ENCODE measurements at places on chromosomes 6 and 20.

- no peak for DNase-seq
These were observed 16.8 kb downstream of the GNAS-AS1 start for GRCh38 chr20:58833921-58834320.

DNA sequence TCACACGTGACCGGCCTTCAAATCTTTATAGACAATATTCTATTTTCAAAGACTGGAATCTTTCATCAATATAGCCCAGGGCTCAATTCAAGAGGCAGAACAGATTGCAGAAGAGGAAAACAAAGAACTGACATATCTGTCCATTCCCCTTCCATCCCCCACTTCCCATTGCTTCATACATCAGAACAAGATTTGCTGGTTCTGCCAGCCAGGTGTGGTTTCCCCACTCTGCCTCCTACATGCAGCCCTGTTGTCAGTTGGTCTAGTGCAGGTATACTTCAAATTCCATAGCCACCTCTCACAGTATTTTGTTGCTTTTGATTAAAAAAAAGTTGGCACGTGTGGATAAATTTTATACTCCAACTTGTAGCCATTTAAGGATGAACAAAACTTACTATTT is 174.9 kb downstream of the CD109 start:
- DNase-seq: no peak

DNA sequence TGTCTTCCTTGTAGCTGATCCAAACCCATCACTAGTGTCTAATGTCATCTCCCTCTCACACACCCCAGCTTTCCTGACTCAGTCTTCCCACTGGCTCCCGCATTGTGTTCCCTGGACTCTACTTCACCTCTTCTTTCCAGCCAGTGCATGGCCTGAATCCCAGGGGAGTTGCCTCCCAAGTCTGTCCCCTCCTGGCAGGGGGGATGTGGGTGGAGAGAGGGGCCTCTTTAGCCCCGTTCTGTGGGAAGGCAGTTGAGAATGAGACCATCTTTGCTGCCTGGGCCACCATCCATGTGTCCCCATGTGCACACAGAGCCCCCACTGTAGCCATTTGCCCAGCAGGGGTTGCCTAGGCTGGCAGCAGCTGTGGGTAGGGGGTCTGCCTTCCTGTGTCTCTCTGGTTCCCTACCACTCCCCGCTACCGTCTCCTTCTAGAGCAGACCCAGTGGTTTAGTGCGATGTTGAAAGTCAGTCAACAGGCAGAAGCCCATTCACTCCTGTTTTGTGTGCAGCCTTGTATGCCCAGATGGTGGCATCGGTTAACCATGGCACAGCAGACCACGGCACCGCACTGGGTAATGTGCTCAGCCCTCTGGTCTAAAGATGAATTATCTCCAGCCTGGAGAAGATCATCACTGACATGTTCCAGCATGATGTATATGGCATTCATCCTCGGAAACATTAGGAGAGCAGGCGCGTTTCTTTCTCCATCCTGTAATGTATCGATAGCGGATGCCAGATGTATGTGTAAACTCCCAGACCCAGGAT is 178.8 kb upstream of the SNX9 start:
- no peak for DNase-seq

- no peak for DNase-seq
These were observed 26.0 kb downstream of the KCNQ2 start for GRCh38 chr20:63446216-63447024.

DNA sequence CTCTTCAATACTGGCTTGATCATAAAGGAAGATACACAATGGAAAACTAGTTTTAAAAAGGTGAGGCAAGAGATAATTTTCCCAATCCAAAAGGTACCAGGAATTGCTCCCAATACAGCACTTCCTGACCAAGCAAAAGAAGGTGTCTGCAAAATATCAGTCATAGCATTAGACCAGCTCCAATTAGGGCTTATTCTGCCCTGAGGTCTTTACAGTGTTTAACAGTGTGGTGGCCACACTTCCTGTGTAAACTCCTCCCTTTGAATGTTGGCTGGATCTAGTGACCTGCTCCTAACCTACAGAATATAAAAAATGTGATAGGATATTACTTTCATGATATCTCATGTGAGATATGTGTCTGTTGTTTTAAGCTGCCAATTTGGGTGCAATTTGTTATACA is 57.1 kb upstream of the BTN3A2 start:
- DNase-seq: no peak

GRCh38 chr6:17527076-17527475 is 73.0 kb upstream of the FAM8A1 start:
- no peak for DNase-seq

- no peak for DNase-seq
These were observed 186.2 kb upstream of the SYNDIG1 start for GRCh38 chr20:24283186-24283585.

DNA sequence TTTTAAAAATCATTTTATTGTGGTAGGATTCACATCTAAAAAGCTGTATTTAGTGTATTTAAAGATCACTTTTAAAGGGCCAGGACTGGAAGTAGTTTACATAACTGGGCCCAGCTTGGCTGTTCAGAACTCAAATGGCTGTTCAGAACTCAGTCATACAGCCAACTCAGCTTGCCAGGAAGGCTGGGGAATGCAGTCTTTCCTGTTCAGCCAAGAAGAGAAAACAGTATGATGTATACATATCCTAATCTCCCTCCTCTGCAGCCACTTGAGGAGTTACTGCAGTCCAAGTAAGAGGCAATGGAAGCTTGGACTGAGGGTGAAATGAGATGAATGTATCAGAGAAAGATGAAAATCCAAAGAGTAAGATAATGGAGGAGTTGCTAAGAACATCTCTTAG is 24.6 kb downstream of the DSTN start:
- DNase-seq: no peak

- no peak for DNase-seq
These were observed 1016.4 kb downstream of the KIF16B start for GRCh38 chr20:15556869-15557268.

GRCh38 chr6:143060806-143061596 is at the start of gene AIG1:
AIG1 (plus strand) TSS chr6:143060889; CDS start chr6:143060926, 37 bp downstream.
- no peak for DNase-seq

- no peak for DNase-seq
These were observed 277.6 kb downstream of the CLIC5 start for GRCh38 chr6:45738057-45738455.

- no peak for DNase-seq
These were observed 1075.6 kb downstream of the HACE1 start for GRCh38 chr6:103784117-103784516.

DNA sequence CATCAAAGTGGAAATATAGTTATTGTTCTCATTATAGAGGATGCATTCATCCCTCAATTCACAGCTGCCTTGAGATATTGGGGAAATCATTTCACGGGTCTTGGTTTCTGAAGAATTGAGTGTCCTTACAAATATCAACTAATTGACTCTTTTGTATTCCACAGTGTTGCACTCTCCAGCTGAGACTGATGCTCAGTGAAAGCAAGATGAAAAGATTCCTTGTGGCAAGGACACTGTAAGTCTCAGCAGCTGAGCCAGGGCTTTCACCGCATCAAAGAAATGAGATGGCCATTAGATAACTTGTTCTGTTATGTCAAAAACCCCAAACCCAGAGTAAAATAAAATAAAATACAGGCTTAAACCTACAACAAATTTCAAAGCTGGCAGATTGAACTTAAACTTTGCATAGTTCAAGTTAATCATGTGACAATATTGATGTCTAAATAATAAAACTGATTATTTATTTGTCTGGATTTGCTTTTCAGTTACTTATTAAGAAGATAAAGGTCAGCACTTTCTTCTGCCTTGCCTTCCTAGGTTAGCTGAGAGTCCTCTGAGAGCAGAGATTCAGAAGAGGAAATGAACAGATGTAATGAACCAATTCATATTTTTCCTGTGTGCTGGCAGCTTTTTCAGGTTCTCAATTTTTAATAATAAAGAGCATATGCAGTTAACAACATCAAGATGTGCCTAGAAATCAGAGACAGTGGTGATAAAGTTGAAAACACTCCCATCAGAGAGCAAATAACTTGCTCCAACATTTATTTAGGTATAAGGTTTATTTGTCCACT is 82.4 kb upstream of the SMLR1 start:
- no peak for DNase-seq

- no peak for DNase-seq
These were observed 60.9 kb downstream of the GINS1 start for GRCh38 chr20:25468126-25469075.

DNA sequence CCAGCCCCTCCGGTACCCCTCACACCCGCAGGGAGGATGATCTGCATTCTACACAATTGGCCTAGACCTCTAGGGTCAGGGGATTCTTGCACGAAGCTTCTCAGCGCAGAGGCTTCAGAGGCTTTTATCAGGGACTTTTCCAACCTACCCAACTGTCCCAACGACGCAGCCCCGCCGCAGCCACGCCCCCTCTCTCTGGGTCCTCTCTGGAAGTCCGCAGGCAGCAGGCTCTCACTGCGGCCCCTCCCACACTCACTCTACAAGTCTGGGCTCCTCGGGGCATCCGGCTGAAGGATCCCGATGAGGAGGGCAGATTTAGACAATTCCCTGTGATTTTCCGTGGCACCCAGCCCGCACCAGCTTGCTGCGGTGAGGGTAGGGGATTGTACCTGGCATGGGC is 227.7 kb upstream of the RNF24 start:
- no peak for DNase-seq

GRCh38 chr6:16817594-16817993 is 56.3 kb upstream of the ATXN1 start:
- no peak for DNase-seq

GRCh38 chr6:147900247-147900830 is 391.8 kb downstream of the SAMD5 start:
- DNase-seq: no peak

DNA sequence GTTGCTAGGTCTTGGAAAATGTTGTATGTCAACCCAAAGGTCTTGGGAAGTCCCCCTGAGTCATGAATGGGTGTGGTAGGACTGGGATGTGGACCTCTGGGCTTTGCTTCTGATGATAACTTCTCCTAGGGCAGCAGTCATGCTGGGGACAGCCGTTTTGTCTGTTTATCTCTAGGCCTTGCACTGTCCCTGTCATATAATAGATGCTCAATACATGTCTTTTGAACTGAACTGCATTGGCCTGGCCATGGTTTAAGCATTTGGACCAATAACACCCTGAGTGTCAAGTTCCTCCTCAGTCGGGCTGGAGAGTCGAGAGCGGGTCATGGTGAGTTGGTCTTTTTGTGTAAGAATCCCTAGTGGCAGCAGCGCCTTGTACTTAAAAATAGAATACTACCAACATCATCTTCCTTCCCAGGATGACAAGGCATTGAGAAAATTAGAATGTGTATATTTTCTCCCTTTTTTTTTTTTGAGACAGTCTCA is 43.1 kb downstream of the E2F3 start:
- no peak for DNase-seq

DNA sequence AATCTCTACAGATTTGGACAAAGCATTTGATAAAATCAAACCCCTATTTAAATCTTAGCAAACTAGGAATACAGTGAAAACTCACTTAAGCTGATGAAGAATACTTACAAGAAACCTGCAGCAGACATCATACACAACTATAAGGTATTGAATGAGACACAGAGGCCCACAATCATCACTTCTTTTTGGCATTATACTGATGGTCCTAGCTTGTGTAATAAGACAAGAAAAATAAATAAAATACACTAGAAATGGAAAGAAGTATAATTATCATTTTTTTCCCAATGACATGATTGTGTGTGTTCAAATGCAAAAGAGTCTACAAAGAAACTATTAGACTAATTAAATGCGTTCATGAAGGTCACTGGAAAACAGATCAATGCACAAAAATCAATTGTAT is 8.8 kb upstream of the OR2B6 start:
- no peak for DNase-seq

GRCh38 chr6:122609881-122610689 is at the start of gene PKIB:
PKIB (plus strand) TSS chr6:122610405; CDS start chr6:122717795, 107,390 bp downstream.
- peak; percentile 45 for DNase-seq

- DNase-seq: no peak
These were observed 5.1 kb downstream of the RING1 start for GRCh38 chr6:33213166-33213988.

- DNase-seq: no peak
These were observed 558.6 kb downstream of the TBC1D32 start for GRCh38 chr6:120775698-120776097.

- peak; percentile 23 for DNase-seq
These were observed 593.4 kb upstream of the JAG1 start for GRCh38 chr20:11267131-11267761.

- no peak for DNase-seq
These were observed 70.6 kb upstream of the CCN2 start for GRCh38 chr6:132021552-132022375.

- DNase-seq: no peak
These were observed 271.5 kb downstream of the FOXA2 start for GRCh38 chr20:22312744-22313346.

DNA sequence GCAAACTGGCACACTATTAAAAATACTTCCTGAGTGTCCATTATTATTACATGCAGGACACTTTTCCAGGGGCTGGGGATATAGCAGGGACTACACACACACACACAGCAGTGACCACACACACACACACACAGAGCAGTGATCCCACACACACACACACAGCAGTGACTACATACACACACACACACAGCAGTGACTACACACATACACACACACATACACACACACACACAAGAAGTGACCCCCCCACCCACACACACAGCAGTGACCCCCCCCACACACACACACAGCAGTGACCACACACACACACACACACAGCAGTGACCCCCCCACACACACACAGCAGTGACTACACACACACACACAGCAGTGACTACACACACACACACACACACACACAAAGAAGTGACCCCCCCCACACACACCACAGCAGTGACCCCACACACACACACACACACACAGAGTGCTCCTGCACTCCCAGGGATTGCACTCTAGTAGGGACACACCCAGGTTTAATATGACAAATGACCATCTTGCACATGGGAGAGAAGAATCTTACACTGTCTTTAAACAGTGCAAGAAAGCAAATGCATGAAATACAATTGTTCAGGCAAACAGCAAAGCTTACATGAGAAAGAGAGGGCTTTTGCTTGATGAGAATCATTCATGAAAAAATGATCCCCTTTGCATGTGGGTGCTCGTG is 115.5 kb downstream of the IRF4 start:
- no peak for DNase-seq

DNA sequence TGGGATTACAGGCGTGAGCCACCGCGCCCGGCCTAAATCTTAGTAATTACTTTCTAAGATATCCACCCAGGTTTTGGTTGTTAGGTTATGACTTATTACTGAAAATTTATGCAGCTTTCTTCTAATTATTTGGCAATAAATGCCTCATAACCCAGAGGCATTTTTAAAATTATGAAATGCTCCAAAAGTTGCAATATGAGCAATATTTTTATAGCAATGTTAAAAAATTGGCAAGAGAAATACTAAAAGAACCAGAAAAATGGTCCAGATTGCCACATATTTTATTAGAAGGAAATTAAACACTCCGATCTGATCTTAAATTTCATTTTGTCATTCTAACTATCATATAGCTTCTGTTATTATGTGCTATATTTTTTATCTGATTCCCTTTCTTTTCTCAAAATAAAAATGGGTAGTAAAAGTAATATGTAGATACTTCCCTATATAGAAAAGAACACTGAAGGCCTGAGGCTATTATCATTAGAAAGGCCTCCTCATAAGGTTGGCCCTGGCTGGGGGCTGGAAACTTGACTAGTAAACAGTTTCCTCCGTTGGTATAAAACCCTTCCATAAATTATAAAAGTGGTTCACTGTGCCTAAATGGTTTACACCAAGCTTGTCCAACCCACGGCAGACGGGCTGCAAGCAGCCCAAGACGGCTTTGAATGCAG is 22.1 kb downstream of the BLOC1S5 start:
- no peak for DNase-seq

- no peak for DNase-seq
These were observed 27.6 kb downstream of the ZNF292 start for GRCh38 chr6:87182940-87183339.

GRCh38 chr6:166825553-166826145 is 130.7 kb downstream of the RNASET2 start:
- DNase-seq: no peak

GRCh38 chr6:106039897-106040592 is 46.1 kb upstream of the PRDM1 start:
- DNase-seq: no peak
